ENCODE measurements at places on chromosomes 5 and 9. TPM values are rescaled to one million over a fixed set of nuclear protein-coding genes. Genes with fewer than 3 reads are reported as not detected.
A peak's percentile ranks its signal among the peaks of the same experiment; 100 is the strongest.

Gene CRHBP
- 0.92 TPM for total RNA-seq

Gene FCN2
- total RNA-seq = not detected

Gene DNM1
- total RNA-seq = 5.4 TPM

Gene SPACA9
- total RNA-seq = 4.4 TPM

Gene TAF1L
- not detected for total RNA-seq

Gene C6
- 44.6 TPM for total RNA-seq

Gene SYNPO
- total RNA-seq = 675 TPM

Gene FAM78A
- 69.1 TPM for total RNA-seq

GRCh38 chr5:150763023-150763769 is 4.4 kb upstream of the DCTN4 start:
- peak; percentile 70 for DNase-seq

- DNase-seq = no peak
Measured at GRCh38 chr9:18632632-18633403, 158.9 kb downstream of the ADAMTSL1 start.

- DNase-seq = no peak
Measured at GRCh38 chr9:120441426-120442307, 138.3 kb downstream of the CDK5RAP2 start.

GRCh38 chr9:38060681-38061080 is 8.3 kb downstream of the SHB start:
- no peak for DNase-seq

DNA sequence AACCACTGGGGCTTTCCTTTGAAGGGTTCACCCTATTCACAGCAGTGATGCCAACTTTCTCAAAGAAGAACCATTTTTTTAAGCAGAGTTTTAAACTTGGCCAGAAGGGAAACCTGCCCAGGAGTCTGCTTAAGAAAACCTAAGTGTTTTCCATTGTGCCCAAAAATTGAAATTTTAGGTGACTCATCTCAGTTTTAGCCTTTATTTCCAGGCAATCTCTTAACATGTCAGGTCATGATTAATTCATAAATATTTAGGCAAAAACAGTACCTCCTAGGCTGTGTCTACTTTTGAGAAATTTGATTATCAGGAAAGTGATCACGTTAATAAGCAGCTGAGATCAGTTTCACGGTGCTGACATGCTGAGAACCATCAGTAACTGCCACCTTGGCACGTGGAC is 61.9 kb downstream of the TLE1 start:
- DNase-seq = no peak

GRCh38 chr5:43225649-43226245 is 33.7 kb downstream of the NIM1K start:
- DNase-seq = no peak

GRCh38 chr5:113320273-113320780 is 114.5 kb downstream of the TSSK1B start:
- DNase-seq = no peak

- no peak for DNase-seq
Measured at GRCh38 chr9:99436616-99437015, 214.5 kb downstream of the SEC61B start.

DNA sequence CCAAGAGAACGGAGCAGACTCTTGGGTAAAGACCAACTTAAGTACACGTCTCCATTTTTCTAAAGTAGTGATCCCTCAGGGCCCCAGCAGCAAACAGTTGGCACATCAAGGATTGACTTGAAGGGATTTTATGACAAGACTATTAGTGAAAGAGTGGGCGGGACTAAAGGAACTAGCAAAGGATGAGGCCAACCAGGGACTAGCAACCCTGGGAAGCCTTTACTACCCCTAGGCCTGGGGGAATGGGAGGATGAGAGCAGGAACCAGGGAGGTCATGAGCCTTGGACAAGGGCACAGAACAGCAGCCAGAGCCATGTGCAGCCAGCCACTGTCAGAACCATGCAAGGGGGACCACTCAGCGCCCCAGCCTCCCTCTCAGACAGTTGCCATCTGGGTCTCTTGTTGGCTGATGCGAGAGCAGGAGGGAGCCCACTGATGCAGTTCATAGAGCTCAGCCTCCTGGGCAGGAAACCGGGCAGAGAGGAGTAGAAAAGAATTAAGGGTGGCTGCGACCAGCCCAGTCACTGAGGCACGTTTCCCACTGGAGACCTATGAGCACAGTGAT is 28.1 kb downstream of the TGFBI start:
- DNase-seq = no peak

DNA sequence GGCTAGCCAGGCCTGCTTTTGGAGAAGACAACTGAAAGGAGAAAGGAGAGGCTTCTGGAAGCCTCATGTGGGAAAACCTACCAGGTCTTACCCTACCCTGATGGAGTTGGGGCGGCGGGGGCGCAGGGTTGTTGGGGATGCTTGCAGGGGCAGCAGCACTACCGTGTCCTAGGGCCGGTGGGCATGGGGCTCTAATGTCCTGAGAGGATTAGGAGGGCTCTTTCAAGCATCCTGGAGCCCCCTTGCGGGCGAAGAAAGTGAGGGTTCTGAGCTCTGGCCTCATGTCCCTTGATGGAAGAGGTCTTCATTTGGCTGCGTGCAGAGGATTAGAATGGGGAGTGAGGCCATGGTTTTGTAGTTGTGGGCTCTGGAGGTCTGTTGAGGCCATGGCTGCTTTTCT is 86.9 kb upstream of the PITX1 start:
- no peak for DNase-seq

DNA sequence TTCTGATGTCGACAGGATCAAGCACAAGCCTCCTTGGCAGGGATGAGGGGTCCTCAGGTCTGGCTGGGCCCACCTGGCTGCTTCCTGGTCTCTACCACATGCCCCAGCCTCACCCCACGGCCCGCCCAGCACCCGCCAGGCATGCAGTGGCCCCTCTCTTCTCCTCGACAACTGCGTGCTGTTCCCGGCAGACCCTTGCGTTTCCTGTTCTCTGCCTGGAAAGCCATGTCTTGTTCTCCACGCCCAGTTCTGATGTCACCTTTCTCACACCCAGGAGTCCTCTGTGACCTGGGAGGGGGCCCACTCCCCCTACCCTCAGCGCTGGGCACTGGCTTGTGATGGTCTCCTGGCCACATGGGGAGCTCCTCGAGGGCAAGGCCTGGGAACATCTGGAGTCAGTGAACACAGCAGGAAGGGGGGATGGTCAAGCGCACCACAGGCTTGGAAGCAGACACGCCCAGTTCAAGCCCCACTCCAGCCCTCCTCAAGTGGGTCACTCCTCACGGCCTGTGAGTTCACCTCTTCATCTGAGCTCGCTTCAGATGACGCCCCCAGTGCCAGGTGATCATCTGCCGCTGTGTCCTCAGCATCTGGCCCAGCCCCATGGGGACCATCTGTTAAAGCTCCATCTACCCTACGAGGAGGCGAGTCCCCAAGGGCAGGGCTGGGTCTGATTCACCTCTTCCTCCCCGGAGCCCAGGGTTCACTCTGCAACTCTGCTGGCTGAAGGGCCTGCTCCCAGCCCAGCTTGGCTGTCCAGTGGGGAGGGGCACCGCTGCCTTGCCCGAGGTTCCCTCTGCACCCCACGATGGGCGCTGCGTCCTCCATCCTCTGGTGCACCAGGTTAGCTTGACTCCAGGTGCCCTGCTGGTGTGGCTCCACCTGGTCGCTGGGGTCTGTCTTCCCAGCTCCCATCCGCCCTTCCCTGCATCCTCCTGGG is 133.2 kb upstream of the PHYKPL start:
- no peak for DNase-seq

DNA sequence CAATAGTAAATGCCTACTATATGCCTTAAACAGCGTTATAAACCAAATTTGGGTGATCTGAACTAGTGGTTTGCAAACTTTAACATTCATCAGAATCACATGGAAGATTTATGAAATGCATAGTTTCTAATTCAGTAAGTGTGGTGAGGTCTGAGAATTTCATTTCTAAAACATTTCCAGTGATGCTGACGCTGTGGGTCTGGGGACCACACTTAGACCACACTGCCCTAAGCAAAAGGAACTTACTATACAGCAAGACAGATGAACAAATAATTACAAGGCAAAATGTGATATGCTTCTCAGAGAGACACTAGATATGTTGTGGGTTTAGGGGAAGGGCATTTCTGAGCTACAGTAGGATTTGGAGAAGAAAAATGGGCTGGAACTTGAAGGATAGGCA is 72.6 kb downstream of the OXCT1 start:
- DNase-seq = no peak

GRCh38 chr9:115142517-115143270 is 24.7 kb upstream of the TNC start:
- DNase-seq = no peak

DNA sequence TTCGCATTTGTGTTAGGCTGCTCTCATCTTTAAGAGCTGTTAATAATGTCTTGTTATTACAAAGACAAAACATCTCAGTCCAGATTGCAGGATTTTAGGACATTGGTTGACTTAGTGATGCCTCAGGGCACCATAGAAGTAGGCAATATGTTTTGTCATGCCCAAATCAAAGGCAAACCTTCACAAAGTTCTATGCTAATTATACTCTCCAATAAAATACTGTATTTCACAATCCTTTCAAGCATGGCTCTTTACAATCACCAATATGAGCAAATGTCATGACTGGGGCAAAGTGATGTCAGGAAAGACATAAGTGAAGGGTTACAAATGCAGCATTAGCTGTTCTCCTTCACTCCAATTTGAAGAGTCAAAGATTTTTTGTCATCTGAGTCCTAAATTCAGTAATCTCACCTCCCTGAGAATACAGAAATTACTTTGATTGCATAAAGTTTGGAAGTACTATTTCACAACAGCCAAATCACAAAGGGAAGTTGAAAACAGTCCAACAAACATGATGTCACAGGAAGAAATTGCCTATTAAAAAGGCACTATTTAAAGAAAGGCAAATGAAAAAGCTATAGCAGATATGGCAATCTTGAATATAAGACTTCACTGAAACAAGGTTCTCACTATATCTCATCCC is 303.2 kb downstream of the PRR16 start:
- DNase-seq = no peak

- no peak for DNase-seq
Measured at GRCh38 chr5:158435161-158435616, 576.2 kb upstream of the CLINT1 start.

DNA sequence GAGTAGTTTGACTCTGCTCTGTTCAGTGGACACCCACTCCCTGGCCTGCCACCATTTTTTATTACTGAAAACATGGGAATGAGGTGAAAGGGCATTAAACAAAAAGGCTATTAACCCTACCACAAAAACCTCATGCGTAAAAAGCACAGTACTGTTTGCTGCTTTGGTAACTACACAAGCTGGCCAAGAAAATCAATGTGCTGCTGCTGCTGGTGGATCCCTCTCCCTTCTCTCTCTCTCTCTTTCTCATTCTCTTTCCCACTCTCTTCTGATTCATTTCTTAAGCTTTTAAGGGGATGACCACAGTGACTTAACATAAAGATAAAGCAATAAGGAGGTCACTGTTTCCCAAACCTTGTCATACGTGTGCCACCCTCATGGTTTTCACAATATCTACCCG is 183.2 kb upstream of the TBC1D2 start:
- DNase-seq = no peak

- DNase-seq = no peak
Measured at GRCh38 chr5:73282383-73282782, 109.4 kb downstream of the TMEM174 start.

DNA sequence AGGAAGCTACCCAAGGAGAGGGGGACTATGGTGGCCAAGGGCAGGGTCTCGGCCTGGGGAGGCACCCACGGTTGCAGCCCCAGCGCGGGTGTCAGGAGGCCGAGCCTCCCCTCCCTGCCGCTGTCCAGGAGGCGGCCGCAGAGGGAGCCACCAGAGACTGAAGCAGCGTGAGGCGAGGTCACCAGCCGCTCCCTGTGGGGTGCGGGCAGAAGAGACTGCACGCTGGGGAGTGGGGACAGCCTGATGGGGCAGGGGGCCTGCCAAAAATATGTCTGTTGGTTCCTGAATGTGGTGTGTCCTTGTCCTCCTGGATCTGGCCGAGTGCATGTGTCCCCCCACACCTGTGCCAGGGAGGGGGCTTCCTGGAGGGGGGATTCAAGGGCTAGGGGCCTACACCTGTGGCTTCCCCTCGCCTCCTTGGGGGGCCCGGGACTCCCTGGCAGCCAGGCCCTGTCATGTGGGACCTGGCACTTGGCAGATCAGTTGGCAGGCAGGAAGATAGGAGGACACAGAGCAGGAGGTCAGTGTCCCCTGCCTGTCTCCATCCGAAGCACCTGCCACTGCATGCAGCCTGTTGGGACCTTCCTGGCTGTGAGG is 131.2 kb downstream of the DAB2IP start:
- no peak for DNase-seq

GRCh38 chr9:69308206-69308931 is 16.6 kb upstream of the ENTREP1 start:
- DNase-seq = no peak

DNA sequence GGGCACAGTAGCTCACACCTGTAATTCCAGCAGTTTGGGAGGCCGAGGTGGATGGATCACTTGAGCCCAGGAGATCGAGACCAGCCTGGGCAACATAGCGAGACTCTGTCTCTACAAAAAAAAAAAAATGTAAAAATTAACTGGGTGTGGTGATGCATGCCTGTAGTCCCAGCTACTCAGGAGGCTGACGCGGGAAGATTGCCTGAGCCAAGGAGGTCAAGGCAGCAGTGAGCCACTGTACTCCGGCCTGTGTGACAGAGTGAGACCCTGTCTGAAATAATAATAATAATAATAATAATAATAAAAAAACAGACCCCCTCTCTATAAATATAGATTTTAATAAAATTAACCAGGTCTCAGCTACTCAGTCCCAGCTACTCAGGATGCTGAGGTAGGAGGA is 179.7 kb downstream of the AOPEP start:
- no peak for DNase-seq

GRCh38 chr9:33307067-33307466 is 16.8 kb downstream of the NFX1 start:
- DNase-seq = no peak

DNA sequence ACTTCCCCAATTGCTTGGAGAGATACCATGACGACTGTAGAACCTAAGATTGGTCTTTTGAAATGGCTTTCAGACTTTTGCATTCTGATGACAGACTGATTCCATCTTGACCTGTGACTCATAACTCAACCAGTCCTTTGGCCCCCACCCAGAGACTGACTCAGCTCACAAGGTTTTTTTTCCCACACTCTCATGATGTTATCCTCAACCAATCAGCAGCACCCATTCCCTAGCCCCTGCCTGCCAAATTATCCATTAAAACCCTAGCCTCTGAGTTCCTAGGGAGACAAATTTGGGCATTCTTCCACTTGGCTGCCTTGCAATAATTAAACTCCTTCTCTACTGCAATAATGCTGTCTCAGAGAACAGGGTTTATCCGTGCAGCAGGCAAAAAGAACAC is 1263.3 kb upstream of the CDH9 start:
- no peak for DNase-seq

DNA sequence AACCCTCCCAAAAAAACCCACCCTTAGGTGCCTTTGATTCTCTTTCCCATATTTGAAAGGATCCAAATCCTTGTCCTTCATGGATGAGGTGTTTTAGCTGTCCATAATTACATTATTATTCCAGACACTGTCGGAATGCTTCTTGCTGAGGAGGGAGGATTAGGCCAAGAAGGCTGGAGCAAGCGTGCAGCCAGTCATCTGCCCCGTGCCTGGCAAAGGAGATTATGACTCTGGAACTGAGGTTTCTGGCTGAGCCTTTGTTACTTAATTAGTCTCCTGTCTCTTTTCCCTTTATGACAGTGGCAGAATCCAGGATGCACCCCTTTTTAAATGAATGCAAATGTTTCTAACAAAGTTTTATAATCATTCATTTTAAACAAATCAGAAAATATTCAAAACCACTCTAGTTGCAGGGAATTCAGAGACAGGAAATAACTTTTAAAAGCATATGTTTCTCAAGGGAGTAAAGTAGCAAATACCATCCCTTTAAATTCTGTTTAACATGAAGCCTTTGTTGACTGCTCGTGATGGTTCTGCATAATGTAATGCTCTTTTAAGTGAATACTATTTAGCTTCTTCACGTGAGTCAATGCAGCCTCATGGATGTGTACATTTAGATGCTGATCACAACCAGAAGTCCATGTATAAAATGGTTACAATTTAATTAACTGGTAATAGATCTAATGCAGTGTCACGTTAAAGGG is 69.8 kb downstream of the GALNT10 start:
- no peak for DNase-seq

Measured in left ventricle myocardium superior (tissue), 1 donor.